Urinary bladder (tissue), 4 donors: ENCODE measurements at places on chromosomes 1 and 21.

- DNase-seq: no peak
Measured at GRCh38 chr1:97013941-97014340, 292.4 kb downstream of the PTBP2 start.

GRCh38 chr21:45396620-45396995 lies 8.4 kb upstream of the COL18A1 start:
- no peak for DNase-seq

DNA sequence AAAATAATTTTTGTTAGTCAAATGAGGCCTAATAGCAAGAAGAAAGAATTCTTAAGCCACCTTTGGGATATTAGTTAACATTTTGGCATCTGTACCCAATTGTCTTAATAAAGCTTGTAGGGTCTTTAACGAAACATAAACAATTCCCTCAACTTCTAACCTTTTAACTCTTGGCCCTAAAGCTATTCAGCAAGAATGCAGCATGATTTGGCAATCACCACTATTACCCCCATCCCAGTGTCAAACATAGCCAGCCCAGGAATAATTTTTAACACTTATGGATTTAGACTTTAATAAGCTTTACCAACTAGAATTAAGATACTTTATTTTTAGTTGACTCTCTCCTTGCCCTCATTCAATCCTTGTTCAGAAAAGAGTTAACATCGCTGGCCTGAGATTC lies 2.5 kb upstream of the SLC16A4 start:
- no peak for DNase-seq

DNA sequence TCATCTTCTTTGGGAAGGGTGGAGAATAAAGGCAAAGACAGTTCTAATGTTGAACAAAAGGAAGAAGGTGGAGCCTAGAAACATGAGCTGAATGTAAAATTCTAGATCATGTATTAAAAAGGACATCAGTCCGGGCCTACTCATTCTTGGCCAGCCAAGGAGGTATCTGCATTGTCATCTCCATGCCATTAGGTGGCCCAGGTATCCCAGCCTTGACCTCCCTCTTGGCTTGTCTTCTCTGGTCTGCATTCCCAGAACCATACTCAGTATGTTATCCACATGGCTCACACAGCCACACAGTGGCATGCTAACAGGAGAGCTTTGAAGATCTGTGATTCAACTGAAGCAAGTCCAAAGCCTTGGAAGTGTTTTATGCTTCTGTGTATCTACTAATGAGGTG lies 369.8 kb upstream of the KAZN start:
- no peak for DNase-seq

DNA sequence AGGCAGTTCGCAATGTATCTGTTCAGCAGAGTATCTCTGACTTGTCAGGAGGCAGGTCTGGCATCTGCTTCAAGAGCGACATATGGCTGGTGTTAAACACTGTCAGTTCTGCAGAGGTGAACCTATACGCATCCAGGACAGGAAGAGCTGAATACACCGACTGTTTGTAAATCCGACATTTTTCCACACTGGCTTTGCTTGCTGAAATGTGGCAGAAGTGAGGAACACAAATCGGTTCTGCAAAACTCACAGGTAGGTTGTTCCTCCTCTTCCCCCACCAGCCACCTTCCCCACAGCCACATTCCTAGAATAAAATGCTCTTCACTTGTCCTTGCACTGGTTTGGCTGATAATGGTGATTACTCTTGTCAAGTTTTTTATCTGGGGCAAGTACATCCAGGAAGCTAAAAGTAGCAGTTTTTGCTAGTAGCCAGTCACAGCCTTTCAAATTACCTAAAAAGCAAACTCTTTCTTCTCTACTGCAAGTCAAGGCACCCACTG lies 289.2 kb downstream of the GRIK1 start:
- no peak for DNase-seq

DNA sequence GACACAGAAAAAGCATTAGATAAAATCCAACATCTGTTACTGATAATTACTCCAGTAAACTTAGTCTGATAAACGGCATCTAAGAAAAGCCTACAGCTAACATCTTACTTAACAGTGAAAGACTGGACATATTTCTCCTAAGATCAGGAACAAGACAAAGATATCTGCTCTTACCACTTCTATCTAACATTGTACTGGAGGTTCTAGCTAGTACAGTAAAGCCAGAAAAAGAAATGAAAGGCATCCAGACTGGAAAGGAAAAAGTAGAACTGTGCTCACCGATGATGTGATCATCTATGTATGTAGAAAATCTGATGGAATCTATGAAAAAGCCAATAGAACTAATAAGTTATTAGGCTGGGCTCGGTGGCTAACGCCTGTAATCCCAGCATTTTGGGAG lies 21.7 kb downstream of the NEXN start:
- no peak for DNase-seq

GRCh38 chr1:242468784-242469183 lies 55.7 kb downstream of the PLD5 start:
- no peak for DNase-seq

DNA sequence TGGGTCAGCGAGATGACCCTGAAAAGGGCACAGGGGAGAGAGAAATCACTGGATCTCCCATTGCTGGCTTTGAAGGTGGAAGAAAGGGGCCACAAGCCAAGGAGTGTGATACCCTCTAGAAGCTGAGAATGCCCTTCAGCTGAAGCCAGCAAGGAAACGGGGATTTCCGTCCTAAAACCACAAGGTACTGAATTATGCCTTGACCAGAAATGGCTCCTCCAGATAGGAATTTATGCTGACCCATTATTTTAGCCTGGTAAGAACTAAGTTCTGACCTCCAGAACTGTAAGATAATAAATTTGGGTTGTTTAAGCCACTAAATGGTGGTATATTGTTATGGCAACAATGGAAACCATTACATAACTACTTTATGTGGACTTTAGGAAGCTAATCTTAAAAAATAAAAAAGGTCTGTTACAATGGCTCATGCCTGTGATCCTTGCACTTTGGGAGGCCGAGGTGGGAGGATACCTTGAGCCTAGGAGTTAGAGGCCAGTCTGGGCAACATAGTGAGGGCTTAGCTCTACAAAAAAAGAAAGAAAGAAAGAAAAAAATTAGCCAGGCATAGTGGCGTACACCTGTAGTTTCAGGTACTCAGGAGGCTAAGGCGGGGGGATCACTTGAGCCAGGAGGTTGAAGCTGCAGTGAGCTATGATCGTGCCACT lies 3.6 kb upstream of the H6PD start:
- DNase-seq: no peak

- no peak for DNase-seq
Measured at GRCh38 chr1:156050376-156050775, 3.2 kb downstream of the UBQLN4 start.

DNA sequence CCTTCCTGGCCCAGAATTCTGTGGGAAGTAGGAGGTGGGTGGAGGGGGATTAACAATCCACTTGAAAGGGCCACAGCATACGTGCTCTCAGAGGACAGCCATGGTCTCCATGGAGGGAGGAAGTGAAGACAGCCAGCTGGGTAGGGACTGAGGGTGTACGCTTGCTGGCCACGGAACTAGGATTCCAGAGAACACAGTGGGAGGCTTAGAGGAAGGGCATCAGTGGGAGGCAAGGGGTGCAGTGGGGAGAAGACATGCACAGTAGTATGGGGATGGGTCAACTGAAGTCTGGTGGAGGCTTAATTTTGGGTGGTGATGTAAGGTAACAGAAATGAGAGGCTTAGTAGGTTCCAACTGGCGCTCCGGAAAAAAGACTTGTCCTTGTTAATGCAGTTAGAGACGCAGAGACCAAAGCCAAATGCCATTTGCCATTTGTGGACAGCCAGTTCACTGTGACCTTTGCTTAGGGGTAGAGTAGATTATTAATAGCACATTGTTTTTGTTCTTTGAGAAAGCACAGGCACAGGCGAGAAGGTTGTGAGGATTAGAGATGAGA lies 103.0 kb downstream of the ZSCAN20 start:
- DNase-seq: no peak

DNA sequence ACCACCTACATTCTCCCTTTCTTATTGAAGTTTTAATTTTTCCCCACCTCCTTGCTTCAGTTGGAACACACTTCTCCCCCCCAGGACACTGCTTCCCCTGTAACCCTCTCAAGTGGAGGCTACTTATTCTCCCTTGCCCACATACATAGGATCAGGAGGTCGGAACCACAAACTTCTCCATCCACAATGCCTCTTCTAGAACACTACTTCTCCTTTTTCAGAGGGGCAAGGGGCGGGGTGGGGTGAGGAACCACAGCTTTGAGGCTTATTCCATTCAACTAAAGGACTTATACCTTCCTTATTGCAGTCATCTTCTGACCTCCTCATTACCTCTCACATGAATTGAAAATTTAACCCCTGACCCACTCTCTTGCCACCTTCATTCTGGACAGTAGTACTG lies 81.3 kb downstream of the NEK7 start:
- DNase-seq: no peak

DNA sequence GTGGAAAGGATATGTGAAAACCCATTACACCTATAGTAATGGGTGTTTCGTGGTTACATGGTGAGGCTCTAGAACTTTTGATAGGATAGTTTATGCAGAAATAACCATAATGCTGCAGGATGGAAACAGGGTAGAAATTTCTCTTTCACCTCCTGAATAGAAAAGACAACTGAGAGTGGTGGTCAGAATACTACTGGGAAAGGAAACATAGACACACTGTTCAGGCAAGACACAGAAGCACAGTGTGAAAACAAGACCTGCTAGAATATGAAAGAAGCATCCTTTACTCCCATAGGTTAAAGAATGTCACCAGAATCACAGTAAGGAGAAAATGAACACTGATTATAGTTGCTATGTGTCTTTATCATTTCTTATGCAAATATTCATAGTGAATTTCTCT lies 496.6 kb downstream of the DPYD start:
- DNase-seq: no peak

DNA sequence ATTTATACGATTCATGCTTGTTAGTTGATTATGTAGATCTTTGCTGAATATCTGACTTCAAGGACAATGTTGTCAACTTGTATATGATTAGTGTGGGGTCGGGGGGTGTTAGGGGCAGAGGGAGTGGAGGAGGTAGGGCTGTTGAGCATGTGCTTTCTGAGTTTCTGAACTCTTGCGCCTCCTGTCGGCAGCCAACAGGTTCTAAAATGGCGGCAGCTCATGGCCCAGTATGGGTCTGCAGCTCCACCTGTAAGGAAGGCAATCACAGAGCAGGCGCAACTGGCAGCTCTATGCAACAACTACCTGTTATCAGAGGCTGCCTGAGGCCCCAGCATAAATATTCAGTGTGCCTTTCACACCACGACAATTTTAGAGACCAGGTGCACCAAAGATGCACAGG lies 205.8 kb upstream of the PLXNA2 start:
- DNase-seq: no peak

GRCh38 chr1:115274467-115274866 lies 63.6 kb downstream of the NGF start:
- no peak for DNase-seq

DNA sequence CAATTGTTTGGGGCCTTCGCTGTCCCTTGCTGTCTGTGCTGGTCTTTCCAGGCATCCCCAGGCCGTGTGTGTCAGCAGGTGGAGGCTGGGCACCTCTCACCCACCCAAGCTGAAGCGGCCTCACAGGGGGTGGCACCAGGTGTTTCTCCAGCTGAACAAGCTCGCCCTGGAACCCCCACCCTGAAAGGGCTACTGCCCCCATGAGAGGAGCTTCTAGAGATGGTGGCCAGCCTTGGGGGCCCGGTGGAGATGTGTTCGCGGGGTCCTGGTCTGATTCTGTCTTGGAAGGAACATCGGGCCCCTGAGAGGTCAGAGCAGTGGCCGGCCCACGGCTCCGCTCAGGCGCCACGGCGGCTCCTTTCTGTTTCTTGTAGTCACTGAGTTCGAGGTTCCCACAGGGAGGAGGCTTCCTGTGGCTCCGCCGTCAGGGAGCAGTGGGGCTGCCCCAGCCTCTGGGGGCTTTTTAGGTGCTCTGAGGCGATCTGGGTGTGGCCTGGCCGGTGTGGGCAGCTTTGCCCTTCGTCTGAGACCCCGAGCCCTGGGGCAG lies 46.9 kb downstream of the SKI start:
- DNase-seq: no peak

- DNase-seq: no peak
Measured at GRCh38 chr1:43783671-43784205, 76.4 kb downstream of the ST3GAL3 start.

DNA sequence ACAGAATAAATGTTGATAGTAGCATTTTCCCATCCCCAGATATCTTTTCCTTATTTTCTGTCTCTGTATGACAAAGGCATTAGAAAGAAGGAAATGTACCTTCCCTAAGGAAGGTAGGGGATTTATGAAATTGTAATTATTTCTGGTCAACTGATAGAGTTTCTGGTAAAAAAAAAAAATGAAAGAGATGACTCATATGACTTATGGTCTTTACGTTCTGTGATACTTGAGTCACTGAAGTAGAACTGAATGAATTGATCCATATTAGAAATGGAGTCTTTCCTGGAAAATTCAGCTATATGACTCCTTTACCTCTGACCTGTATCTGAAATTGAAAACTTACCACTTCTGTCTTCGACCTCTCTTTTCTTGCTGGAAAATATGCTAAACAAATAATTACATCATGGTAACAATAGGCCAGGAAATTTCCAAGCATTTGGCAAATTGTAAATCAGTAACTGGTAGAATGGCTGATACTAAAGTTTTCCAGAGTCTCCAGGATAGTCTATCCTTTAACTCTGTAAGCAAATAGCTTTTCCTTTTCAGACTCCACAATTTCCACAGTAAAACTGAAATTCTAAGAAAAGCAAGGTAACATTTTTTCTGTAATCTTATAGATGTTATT lies 364.3 kb upstream of the PTBP2 start:
- no peak for DNase-seq

- DNase-seq: no peak
Measured at GRCh38 chr1:203359010-203359571, 8.2 kb upstream of the FMOD start.

DNA sequence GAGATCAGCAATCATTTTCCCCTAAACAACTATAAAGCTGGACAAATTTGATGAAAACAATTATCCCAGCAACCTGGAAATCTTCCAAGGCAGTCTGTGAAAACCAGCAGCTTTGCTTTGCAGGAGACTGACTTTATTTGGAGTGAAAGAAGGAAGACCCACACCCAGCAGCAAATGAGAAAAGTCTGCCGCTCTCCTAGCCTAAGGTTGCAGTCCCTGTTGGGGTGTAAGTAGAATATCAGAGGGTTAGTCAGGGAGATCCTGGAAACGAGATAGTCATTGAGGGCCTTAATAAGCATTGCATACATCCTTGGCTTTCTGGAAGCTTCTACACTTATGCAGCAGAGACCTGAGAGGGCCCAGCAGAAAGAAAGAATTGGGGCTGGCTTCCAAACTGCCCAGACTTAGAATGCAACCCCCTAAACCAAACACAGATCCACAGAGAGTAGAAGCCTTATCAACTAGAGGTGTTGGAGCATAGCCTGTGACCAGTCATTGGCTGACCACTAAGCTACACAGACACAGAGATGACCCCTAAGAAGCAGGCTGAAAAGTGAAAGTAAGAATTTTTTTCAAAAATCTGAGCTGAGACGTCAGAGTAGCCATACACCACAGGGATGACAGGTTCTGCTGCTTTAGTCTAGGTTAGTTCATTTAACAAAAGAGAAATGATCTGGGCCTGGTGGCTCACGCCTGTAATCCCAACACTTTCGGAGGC lies 98.3 kb downstream of the LYPLAL1 start:
- no peak for DNase-seq

DNA sequence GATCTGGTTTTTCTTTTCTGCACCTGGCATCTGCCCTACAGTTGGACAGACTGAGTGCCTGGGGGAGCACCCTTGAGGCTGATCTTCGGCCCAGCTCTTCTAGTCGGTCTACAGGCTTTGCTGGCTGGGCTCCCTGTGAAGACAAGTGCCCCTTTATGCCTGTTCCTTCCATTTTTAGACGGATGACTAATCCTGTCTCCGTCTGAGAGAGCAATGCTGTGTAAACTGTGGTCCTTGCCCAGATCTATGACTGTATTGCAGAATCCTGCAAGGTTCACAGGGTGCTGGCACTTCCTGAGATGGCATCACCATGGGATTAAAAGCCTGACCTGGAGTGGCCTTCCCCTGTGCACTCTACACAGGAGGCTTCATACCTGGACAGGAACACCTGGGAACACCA lies 47.6 kb upstream of the SAMD13 start:
- DNase-seq: no peak
